ENCODE measurements at places on chromosomes 3 and 15.

DNA sequence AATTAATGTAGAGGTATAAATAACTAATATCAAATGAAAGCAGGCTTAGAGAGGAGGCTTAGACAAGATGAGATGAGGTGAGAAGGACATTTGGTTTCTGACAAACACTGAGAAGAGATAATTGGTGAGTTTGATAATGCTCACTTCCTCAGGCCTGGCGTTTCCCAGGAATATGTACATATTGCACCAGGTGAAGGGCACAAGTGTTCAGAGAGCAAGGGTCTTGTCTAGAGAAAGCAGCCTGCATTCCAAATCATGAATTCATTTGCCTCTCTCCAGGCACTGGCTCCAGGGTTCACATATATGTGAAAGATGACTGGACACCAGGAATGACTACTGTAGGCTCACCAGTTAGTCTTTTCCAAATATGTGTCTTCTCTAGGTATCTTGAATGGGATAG is 48.0 kb upstream of the LPP start:
- DNase-seq = no peak

DNA sequence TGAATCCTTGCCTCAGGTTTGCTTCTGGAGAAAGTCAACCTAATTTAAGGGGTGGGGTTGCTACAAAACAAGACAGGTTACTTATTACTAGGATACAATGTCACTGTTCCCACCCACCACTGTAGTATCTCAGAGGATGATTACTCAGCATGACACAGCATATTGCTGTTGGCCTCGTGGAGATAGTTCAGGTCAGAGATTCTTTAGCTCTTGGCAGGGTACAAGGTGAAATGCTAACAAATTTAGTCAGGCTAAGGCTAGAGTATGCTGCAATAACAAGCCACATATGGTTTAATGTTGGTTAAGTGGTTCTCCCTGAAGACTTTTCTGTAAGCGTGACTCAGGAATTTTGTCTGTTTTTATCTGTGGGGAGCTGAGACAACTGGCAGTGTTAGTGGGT is 161.8 kb downstream of the EDEM1 start:
- no peak for DNase-seq

DNA sequence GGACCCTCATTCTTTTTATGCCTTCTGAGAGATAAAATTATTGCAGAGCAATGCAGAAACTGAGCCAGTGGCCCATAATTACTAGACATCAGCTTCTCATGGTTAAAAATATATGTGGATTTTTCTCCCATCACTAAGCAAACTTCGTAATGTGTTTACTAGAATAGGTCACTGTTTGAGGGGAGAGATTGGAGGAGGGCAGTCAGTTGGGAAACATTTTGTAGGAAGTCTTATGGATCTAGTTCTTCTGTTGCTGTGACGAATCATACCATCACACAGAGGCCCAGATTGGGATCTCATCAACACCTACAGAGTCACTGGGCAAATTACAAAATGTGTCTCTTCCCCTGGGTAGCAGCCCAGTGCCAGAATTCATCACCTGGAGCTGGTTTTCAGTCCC is 81.4 kb downstream of the PDE8A start:
- no peak for DNase-seq

DNA sequence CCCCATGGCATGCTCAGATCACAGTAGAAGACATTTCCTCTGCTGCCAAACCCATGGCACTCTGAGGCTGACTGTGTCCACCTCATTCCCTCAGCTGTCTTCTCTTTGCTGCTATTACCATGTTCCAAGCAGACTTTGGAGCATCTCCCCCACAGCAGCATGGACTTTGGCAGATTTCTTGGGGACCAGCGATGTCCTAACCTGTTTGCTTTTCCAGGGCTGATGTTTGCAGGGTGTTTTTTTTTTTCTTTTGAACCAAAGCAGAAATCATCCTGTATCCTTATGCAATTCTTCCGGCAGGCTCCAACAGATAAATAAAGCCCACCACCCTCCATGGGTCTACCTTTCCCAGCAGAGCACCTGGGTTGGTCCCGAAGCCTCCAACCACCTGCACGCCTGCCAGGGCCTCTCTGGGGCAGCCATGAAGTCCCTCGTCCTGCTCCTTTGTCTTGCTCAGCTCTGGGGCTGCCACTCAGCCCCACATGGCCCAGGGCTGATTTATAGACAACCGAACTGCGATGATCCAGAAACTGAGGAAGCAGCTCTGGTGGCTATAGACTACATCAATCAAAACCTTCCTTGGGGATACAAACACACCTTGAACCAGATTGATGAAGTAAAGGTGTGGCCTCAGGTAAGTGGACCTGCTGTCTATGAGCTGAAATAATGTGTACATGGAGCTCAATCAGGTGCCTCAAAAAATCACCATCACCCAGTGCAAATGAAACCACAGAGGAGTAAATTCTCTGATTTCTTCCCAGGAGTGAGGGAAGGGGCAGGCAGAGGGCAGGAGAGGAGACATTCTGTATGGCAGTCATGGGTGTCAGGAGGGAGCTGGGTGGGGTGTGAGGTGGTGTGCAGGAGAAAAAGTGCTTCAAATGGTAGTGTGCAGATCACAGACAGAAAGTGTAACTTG is at the start of gene AHSG:
Gene AHSG (plus strand): TSS at position 340 of the 916 bp plus-strand sequence. CDS start 82 bp downstream, at position 422.
- no peak for DNase-seq

DNA sequence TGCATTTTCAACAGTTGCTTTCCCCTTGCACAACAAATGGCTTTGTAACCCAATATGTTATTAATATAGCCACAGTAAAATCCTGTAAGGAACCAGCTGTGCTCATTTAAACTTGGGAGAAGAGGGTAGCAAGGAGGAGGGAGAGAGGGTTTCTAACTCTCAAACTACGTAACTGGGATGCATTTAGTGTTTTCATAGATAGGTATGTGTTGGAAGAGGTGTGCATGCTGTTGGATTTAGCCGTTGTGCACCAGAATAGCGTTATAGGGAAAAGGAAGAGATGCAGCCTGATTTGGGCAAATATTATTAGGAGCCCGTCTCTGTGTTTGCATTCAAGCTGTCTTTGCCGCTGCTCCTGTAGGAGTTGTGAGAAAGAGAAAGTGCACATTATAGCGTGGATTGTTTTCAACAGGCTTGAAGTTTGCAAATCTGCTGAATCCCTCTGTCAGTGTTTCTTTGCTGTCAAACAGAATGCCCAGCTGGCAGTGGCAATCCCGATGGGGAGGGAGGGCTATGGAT is 39.4 kb downstream of the ARPP21 start:
- DNase-seq = no peak

- DNase-seq = no peak
These were observed 113.8 kb downstream of the IQSEC1 start for GRCh38 chr3:12959410-12959809.

- DNase-seq = no peak
These were observed 327.9 kb upstream of the CTNNB1 start for GRCh38 chr3:40871394-40871793.

- no peak for DNase-seq
These were observed 281.7 kb upstream of the RASGRP1 start for GRCh38 chr15:38846346-38846745.

- DNase-seq = no peak
These were observed 45.6 kb upstream of the IREB2 start for GRCh38 chr15:78392430-78392829.

All from stimulated activated CD4-positive, alpha-beta T cell treated with anti-CD3 and anti-CD28 coated beads, Interleukin-2, amount 100 ng/mL, for 48 hours (primary cell).